ENCODE measurements at places on chromosomes 6 and 20. TPM values are rescaled to one million over a fixed set of nuclear protein-coding genes. Genes with fewer than 3 reads are reported as not detected.

DNA sequence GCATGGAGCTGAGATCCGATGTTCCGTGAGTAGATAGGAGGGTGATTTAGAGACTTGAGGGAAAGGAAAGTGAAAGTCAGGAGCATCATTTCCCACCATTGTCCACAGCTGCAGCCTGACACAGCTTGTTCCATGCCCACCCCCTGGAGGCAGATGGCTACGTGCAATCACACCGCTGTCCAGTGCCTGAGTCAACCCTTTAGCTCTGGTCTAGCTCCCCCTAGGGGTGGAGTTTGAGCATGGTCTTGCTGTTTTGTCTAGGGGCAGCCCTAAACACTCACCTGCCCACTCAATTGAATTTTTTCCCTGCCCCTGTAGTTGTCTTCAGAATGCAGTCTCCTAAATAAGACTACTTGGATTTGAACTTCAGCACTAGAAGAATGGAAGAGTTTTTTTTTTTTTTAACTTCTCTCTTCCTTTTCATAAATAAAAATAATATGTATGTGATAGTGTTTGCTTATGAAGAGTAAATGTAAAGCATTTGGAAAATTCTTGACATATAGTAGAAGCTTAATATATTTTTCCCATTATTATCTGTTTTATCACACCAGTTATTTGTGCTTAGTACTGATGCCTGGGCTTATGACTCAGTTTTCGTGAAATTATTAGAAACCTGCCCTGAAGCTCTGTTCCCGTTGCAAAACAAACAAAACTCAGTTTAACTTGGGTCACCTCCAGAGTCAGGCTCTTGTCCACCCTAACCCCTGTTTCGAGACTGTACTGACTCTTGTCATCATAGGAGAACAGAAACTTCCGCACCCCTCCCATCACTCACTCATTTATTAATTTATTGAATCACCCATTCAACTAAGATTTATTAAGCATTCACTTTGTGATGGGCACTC is 814.8 kb downstream of the MAFB start:
- no peaks in the 10 kb centered on the region for H3K36me3 ChIP-seq
- peaks cover 12% of the 10 kb centered on the region for H3K4me1 ChIP-seq
- peak overlapping the region; percentile 9 for H3K4me3 ChIP-seq
- peak; percentile 53 for DNase-seq
- H3K27me3 ChIP-seq: no peaks in the 10 kb centered on the region

DNA sequence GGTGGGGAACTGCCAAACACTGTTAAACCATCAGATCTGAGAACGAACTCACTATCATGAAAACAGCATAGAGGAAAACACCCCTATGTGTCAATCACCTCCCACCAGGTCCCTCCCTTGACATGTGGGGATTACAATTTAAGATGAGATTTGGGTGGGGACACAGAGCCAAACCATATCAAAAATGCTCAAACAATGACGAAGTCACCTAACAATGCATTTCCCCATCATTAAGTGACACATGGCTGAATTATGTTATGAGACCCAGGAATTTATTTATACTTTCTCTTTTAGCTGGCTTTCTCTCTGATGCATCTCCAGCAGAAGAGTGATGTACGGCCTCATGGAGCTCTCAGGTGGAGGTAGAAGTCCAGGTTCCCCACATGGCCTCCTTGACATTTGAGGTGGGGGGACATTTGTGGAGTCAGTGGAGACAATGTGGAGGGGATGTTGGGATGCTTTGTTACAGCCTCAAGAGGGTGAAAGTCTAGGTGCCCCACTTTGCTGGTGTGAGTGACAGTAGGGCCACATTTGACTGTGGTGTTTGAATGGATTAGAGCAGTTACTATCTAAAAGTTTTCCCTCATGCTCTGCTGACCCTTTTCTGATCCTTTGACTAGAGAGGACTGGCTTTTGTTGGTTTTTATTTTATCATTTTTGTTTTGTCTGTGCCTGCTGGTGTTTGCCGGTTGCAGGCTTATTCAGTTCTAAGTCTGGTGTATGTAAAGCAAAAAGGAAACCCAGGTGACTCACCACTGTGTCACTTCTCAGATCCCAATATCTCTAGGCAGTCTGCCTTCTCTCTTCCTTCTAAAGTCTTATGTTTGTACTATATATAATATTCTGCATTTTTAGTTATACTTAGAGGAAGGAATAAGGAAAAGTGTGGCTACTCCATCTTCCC is 18.5 kb upstream of the DCBLD1 start:
- H3K4me3 ChIP-seq: peak overlapping the region; percentile 56
- peaks cover 11% of the 10 kb centered on the region for H3K4me1 ChIP-seq
- no peaks in the 10 kb centered on the region for H3K27me3 ChIP-seq
- no peaks in the 10 kb centered on the region for H3K36me3 ChIP-seq

GRCh38 chr6:116314878-116315277 is 35.1 kb upstream of the TSPYL1 start:
- no peaks in the 10 kb centered on the region for H3K36me3 ChIP-seq
- no peak overlapping the region for H3K4me3 ChIP-seq
- no peaks in the 10 kb centered on the region for H3K27me3 ChIP-seq
- DNase-seq: no peak
- no peak overlapping the region for H3K27ac ChIP-seq

DNA sequence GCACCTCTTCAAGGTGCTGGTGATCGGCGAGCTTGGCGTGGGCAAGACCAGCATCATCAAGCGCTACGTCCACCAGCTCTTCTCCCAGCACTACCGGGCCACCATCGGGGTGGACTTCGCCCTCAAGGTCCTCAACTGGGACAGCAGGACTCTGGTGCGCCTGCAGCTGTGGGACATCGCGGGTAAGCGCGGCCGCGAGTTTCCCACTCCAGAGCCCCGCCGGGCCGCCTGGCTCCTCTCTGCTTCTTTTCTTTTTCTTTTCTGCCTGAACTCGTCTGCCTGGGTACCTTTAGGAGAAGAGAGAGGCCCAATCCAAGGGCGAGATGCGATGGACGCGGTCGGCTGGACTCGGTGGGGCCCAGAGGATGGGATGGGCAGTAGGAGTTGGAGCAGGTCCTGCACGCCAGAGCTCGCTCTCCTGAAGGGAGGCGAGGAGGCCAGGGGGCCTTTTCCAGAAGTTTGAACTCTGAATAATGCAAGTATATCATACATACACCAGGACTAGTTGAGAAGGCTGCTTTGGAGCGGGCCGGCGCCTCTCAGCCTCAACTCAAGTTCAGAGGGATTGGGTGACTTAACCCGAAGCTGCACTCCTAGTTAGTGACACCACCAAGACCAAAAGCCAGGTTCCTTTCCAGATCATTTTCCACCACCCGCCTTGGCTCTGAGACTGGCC is 445 bp downstream of the RAB32 start:
- no peaks in the 10 kb centered on the region for H3K27me3 ChIP-seq
- H3K4me3 ChIP-seq: peak overlapping the region; percentile 88
- DNase-seq: no peak
- H3K36me3 ChIP-seq: no peaks in the 10 kb centered on the region
- H3K27ac ChIP-seq: peak overlapping the region; percentile 89

- no peaks in the 10 kb centered on the region for H3K4me1 ChIP-seq
- H3K4me3 ChIP-seq: no peak overlapping the region
- H3K27ac ChIP-seq: no peak overlapping the region
- no peak for DNase-seq
- H3K27me3 ChIP-seq: no peaks in the 10 kb centered on the region
- H3K36me3 ChIP-seq: no peaks in the 10 kb centered on the region
Measured at GRCh38 chr20:11459090-11459890, 458.4 kb upstream of the BTBD3 start.

DNA sequence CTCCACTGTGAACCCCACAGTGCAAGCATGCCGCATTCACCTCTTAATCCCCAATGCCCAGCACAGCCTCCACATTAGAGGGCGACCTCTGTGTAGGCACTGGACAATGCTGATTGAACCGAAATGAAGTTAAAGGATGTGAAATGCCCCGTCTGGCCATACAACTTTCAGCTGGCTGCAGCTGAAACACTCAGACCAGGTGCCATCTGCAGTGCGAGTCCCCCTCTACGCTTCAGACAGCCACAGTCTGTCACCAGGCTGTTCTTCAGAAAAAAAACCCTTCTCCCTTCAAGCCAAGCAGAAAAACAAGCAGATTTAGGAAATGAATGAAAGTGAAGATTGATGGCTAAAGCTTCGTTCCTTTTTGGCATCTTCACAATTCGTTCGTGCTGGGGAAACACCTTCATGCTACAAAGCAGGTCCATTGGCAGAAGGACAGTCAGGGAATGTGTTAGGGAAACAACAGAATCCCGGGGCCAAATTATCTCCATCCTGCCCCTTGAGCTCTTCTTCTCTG is 44.7 kb downstream of the TNFAIP3 start:
- H3K27me3 ChIP-seq: peaks cover 11% of the 10 kb centered on the region
- H3K36me3 ChIP-seq: no peaks in the 10 kb centered on the region
- no peak overlapping the region for H3K4me3 ChIP-seq
- no peak for DNase-seq
- no peaks in the 10 kb centered on the region for H3K4me1 ChIP-seq

- DNase-seq: no peak
- no peak overlapping the region for H3K4me3 ChIP-seq
- no peak overlapping the region for H3K27ac ChIP-seq
- H3K27me3 ChIP-seq: no peaks in the 10 kb centered on the region
- H3K4me1 ChIP-seq: no peaks in the 10 kb centered on the region
- no peaks in the 10 kb centered on the region for H3K36me3 ChIP-seq
Measured at GRCh38 chr6:42088101-42088591, 37.8 kb downstream of the TAF8 start.

The CFB gene
- polyA plus RNA-seq: 42.1 TPM

The SLC22A7 gene
- polyA plus RNA-seq: not detected

The TSBP1 gene
- polyA plus RNA-seq: not detected

The EPM2A gene
- polyA plus RNA-seq: 2.7 TPM

All from SK-N-SH (cell line).